ENCODE measurements at places on chromosomes 1 and 21.

GRCh38 chr1:164588516-164589341 lies 29.7 kb downstream of the PBX1 start:
- no peak overlapping the region for H3K27ac ChIP-seq
- H3K4me3 ChIP-seq: no peak overlapping the region
- no peaks in the 10 kb centered on the region for H3K36me3 ChIP-seq
- no peak for DNase-seq
- peaks cover 5% of the 10 kb centered on the region for H3K27me3 ChIP-seq
- H3K4me1 ChIP-seq: no peaks in the 10 kb centered on the region

DNA sequence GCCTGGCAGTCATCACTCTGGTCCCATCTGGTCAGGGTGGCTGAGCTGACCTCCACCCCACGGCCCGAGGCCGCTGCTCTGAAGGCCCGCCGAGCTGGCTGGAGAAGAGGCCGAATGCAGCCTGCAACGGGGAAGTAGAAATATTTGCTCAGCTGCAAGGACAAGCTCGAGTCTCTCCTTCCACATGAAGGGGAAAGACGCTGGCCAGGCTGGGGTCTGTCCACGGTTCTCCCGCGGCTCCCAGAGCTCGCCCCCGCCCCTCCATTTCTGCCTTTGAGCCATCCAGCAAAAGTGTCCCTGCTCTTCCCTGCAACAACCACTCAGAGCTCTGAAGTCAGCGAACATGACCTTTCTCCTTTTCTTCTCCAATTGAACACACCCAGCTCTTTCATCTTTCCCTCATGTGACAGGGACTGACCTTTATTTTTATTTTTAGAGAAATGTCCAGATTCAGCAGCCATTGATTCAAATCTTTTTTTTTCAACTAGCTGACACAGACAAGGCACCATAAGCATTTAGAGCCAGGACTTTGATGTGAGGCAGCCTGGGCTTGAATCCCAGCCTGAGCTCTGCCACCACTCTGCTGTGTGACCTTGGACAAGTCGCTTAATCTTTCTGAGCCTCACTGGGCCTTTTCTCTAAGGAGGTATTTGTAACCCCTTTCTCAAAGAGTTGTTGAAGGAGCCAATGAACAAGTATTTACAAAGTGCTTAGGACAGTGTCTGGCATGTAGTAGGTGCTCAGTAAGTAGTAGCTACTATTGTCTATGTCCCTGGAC lies 149.3 kb upstream of the WNT4 start:
- H3K27ac ChIP-seq: no peak overlapping the region
- no peaks in the 10 kb centered on the region for H3K36me3 ChIP-seq
- H3K4me1 ChIP-seq: peaks cover 2% of the 10 kb centered on the region
- no peak for DNase-seq
- no peak overlapping the region for H3K4me3 ChIP-seq

DNA sequence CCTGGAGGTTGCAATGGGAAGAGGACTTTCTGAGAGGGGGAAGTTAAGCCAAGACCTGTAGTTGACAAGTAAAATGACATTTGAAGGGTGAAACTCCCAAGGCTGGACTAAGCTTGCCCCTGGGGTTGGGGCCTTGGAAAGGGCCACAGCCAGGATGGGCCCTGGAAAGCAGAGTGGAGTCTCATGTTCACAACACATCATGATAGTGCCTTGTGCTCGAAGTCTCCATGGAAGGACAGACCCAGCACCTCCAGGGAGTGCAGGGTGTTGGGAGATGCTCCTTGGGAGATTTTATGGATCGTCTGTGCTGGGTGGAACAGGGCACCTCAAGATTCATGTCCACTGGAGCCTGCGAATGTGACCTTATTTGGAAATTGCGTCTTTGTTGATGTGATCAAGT lies 55.6 kb upstream of the ACTRT2 start:
- H3K4me3 ChIP-seq: no peak overlapping the region
- DNase-seq: no peak
- H3K36me3 ChIP-seq: no peaks in the 10 kb centered on the region
- no peak overlapping the region for H3K27ac ChIP-seq

- no peak overlapping the region for H3K27ac ChIP-seq
- H3K27me3 ChIP-seq: no peaks in the 10 kb centered on the region
- H3K4me3 ChIP-seq: no peak overlapping the region
- peaks cover 33% of the 10 kb centered on the region for H3K4me1 ChIP-seq
- peaks cover 25% of the 10 kb centered on the region for H3K36me3 ChIP-seq
Observed at GRCh38 chr1:145788580-145788979, 35.3 kb downstream of the RNF115 start.

GRCh38 chr1:230502996-230503395 lies 76.9 kb upstream of the PGBD5 start:
- peaks cover 2% of the 10 kb centered on the region for H3K4me1 ChIP-seq
- no peak overlapping the region for H3K4me3 ChIP-seq
- H3K36me3 ChIP-seq: no peaks in the 10 kb centered on the region
- no peak for DNase-seq
